ENCODE measurements at places on chromosomes 3 and 15.

DNA sequence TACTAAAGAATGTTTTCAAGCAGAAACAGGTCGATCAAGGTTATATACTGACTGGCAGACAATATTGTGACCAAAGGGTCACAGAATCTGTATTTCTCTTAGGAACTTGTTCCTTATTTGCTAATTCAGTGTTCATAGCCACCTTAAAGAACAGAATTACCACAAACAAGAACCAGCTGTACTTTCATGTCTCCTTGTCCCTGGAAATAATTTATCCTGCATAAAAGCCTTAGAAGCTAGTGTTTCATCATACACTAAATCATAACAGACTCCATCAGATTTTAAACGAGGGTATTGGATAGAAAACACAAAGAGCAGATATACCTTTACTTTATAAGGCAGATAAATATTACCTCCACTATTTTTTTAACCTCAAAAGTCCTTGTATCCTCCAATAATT, 6.4 kb downstream of the DNAJC19 start:
- DNase-seq: no peak

DNA sequence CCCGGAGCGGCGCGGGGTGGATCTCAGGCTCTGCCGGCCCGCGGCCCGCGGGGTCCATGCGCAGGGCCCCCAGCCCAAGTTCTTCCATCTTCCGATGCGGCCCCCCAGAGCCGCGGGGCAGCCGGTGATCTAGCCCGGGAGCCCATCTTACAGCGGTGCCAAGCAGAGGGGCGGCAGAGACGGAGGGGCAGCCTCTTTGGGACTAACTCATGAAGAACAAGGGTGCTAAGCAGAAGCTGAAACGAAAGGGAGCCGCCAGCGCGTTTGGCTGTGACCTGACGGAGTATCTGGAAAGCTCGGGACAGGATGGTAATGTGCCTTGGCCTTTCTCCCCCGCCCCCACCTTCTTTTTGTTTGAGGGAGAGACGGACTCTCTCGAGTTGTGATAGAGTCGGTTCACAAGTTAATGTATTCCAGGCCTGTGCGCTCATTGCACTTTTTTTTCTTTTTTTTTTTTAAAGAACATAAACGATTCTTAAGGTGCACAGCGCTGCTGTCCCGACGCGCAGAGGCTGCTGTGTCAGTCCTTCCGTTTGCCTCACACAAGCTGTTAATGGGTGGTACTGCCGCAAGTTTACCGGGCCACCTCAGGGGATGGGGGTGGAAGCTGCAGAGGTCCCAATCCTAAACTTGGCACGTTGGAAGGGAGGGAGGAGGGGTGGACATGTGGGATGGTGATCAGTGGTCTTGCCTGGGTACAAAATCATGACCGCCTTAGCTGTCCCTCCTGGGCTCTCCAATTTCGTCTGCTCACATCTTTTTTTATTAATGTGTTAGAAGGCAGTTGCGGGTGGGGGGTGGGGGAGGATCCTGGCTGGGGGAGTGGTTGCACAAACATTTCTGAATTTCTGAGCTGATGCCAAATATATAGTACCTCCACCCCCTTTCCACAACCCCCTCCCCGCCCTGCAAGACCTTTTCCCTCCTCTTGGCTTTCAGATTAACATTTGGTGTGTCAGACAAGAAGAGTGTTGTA, 801 bp downstream of the ARHGAP31 start:
- peak; percentile 63 for DNase-seq

- DNase-seq: no peak
These were observed 882.2 kb downstream of the NTRK3 start for GRCh38 chr15:87374339-87374738.

GRCh38 chr3:72418244-72418643, 430.0 kb downstream of the SHQ1 start:
- DNase-seq: no peak

DNA sequence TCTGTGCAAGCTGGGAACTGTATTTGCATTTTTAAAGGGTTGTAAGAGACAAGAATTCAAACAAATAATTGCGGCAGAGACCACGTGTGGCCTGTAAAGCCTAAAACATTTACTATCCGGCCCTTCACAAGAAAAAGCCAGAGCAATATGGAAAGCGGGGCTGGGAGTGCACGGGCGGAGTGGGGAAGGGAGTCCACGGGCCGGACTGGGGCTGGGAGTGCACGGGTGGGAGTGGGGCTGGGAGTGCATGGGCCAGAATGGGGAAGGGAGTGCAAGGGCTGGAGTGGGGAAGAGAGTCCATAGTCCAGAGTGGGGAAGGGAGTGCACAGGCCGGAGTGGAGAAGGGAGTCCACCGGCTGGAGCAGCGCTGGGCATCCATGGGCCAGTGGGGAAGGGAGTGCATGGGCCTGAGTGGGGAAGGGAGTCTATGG, 41.2 kb downstream of the KLF15 start:
- DNase-seq: no peak

- DNase-seq: no peak
These were observed 458.1 kb upstream of the NR2F2 start for GRCh38 chr15:95872366-95872771.

GRCh38 chr15:35319354-35319753, 226.6 kb downstream of the DPH6 start:
- no peak for DNase-seq

DNA sequence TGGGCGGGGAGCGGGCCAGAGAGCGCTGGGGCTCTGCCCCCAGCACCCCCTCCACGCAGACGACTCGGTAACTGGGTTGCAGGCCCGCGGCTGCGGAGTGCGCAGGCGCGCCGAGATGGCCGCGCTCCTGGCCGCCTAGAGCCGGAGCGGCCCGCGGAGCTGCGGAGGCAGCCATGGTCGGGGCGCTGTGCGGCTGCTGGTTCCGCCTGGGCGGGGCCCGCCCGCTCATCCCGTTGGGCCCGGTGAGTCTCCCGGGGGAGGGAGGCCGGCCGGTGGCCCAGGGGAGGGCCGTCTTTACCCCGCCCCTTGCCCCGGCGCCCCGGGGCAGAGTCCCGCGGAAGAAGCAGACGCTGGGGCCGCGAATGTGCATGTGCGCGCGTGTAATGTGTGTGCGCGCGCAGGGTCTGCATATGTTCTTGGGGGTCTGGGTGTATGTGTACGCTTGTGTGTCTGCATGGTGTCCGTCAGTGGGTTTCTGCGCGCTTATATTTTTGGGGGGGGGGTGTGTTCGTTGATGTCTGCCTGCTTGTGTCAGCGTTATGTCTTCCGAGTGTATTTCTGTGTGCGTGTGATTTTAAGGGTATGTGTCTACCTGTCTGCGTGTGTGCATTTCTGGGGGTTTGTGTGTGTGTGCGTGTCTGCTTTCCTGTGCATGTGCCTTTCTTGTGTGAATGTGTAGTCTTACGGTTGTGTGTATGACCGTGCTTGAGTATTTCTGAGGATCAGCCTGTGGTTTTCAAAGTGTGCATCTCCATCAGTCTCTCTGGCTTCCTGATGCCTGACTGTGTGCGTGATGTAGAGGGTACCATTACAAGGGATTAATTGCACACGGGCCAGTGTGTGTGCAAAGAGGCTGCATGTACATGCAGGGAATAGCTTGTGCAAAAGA, at the start of gene ABHD14A:
ABHD14A (plus strand) TSS at position 102 of the 889 bp plus-strand sequence; CDS start at position 174, 72 bp downstream.
- no peak for DNase-seq

DNA sequence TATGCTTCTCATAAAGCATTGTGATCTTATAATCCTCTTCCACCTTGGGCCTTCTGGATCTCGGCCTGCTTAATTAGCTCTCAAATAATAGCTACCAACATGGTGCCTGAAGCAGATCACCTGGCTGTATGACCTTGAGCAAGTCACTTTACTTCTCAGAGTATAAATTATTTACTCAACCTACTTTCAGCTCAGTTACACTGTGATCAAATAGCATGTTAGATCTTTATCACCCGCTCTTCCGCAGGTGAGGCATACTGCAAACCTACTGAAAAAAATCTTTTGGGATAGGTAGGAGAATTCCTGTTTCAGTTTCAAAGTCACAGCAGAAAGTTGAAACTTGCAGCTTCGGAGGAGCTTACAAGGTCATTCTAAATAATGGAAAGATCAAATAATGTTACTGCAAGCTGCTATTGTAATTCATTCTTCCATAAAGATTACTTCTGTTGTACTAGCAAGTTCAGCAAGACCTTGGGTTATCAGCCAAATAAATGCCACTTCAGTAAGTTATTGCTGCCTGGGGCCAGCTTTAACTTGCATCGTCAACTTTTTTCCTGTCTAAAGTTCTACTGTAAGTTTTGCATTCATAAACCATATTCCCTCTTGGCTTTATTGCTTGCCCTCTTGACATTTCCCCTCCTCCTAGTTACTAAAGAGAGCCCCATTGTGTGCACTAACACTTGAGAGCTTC, 268.4 kb upstream of the ATP11B start:
- no peak for DNase-seq

DNA sequence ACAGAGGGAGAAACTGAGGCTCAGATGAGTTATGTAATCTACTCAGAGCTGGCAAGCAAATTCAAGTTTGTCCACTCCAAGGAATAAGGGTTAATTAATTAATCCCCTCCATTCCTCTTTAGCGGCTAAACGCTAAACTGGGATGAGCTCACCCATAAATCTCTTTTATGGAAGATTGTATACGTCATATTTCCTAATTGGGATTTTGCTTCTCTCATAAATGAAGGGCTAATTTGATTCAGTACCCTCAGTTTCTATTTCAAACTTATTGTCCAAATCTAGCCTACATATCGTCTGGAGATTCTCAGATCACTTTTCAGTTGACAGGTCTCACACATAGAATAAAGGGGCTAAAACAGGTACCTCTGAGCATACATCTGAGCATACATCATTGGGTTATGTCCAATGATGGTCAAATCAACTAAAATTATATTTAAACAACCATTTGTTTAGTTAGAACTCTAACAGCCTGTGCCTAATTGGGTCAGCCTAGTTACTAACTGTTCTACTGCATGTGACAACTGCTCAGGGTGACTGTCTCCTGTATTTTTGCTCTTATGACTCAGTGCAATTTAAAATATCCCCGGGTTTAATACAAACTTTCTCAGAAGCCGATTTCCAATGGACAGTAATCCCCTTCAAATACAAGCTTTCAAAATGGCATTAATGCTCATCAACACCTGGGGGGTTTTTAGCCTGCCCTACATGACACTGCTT, 57.6 kb upstream of the PLXND1 start:
- DNase-seq: no peak

DNA sequence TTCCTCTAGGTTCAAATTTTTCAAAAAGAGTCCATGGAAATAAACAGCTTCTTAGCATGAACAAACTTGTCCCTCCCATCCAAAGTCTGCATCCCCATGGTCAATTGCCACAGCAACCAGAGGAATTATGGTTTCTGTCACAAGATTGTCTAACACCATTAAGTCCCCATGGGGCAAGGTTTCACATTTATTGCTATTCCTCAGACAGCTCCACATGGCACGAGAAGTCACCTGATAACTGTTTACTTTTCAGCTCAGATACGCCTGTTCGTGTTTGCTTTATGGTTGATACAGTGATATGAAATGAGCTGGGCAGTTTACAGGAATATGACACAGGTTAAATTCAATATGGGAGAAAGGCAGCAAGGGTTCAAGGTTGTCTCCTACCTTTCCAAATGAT, 37.9 kb upstream of the MUC13 start:
- no peak for DNase-seq

DNA sequence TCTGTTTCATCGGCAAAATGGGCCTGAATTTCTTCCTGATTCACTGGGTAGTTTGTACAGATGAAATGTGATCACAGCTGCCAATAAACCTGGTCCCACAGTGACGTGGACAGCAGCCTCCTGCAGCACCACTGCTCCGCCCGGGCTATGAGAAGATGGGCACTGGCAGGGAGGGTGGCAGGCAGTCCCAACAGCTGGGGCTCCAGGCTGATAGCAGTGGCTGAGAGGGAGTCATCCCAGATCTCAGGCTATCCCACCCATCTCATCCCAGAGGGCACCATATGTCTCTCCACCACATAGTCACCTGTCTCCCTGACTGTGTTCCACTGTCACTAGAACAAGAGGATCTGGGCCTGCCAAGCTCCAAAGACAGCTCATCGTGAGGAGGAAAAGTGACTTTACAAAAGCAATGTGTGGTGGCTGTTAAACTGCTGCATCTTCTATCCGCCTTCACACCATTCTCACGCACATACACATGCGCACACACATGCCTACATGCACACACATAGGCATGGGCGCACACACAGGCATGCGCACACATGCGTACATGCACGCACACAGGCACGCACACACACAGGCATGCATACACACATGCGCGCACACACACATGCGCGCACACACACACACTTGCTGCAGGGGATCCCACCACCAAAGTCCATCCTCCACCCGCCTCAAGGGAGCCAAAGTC, 46.2 kb downstream of the RGMA start:
- no peak for DNase-seq

DNA sequence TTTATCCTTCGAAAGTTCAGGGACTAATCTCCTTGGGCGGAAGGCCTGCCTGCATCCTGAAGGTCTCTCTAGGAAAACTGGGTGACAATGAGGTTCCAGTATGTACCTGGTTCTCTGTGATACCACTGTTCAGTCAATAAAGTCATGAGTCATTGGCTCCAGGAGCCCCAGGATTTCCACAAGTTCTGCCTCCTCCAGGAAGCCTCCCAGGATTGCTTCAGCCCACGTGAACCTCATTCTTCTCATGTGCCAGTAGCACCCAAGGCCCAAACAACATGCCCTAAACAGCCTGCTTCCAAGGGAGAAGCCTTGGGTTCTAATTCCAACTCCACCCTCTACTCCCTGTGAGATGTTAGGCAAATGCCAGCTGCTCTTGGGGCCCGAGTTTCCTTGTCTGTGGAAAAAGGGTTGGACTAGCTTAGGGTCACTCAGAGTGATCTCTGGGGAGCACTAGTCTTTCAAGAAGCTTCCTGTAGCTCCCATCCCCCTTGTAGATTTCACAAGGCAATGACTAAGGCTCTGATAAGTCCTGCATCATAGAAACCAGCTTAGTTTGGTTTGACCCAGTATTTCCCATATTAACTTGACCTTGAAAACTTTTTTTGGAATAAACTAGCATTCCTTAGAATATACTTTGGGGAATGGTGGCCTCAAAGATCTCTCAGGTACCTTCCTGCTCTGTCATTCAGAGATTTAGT, 118.3 kb upstream of the ATP2B2 start:
- no peak for DNase-seq

- peak; percentile 69 for DNase-seq
These were observed 205.9 kb upstream of the IGF1R start for GRCh38 chr15:98442379-98442833.

GRCh38 chr3:31275038-31275572, 257.6 kb upstream of the STT3B start:
- no peak for DNase-seq

- DNase-seq: no peak
These were observed 92.5 kb downstream of the ADAMTS9 start for GRCh38 chr3:64595253-64595694.

- DNase-seq: no peak
These were observed 40.8 kb downstream of the KAT2B start for GRCh38 chr3:20080956-20081554.

GRCh38 chr3:138206196-138206595, 19.1 kb downstream of the ARMC8 start:
- no peak for DNase-seq

- no peak for DNase-seq
These were observed 226.0 kb downstream of the SNRPN start for GRCh38 chr15:25180606-25181292.

Data from Jurkat, Clone E6-1 (cell line).